Motor neuron (in vitro differentiated cells): ENCODE measurements at places on chromosomes 12 and 14.

DNA sequence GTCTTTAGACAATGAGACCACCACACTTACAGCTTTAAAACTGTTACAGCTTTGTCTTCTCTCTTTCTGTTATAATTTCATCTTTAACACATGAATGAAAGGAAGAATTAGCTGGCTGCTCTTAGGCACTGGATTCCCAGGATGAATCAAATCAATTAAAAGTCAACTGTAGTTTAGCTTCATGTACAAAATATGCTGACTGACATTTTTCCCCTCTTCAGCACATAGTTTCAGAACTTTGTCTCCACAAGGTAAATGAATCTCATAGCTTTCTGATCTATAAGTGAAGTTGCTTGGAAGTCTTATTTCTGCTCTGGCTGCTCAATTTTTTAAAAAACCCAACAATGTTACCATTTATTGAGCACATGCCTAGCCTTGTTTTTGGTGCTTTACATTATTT lies 293.8 kb downstream of the GRIN2B start:
- no peak for ATAC-seq

- no peak for ATAC-seq
Measured at GRCh38 chr12:110079477-110080400, 31.4 kb upstream of the C12orf76 start.

- ATAC-seq = peak; percentile 4
Measured at GRCh38 chr12:54018468-54018984, 9.7 kb upstream of the HOXC6 start.

GRCh38 chr14:29858299-29858698 lies 69.3 kb downstream of the PRKD1 start:
- no peak for ATAC-seq

DNA sequence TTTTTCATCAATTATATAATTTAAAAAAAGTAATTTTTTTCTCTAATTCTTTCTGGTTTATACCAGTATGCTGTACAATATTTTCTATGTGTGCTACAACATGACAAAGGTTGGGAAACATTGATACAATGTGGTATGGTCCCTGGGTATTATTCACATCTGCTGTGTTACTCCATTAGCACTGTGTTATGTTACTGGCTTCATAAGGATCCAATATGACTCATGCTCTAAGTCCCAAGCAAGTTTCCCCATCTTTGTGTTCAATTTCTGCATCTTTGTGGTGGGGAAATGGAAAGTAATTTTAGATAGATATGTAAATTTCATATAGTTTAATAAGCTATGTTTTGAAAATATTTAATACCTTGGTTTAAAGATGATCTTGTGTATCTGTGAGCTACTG lies 35.8 kb downstream of the FBXO33 start:
- no peak for ATAC-seq

DNA sequence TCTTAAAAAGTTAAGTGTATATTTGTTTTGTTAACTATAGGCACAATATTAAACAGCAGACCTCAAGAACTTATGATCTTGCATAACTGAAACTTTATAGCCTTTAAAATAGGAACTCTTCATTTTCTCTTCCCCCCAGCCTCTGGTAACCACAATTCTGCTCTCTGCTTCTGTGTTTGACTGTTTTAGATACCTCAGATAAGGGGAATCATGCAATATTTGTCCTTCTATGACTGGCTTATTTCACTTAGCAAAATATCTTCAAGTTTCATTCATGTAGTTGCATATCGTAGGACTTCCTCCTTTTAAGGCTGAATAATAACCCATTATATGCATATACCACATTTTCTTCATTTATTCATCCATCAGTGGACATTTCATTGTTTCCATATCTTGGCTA lies 131.3 kb downstream of the PTPRO start:
- ATAC-seq = no peak

GRCh38 chr14:105050551-105050897 lies 14.7 kb downstream of the GPR132 start:
- ATAC-seq = no peak

- no peak for ATAC-seq
Measured at GRCh38 chr12:114817571-114818425, 133.8 kb upstream of the TBX3 start.
